ENCODE measurements at places on chromosomes 1 and 21.
A peak's percentile ranks its signal among the peaks of the same experiment; 100 is the strongest.

GRCh38 chr1:174433451-174433850, 14.3 kb upstream of the GPR52 start:
- no peak for DNase-seq

DNA sequence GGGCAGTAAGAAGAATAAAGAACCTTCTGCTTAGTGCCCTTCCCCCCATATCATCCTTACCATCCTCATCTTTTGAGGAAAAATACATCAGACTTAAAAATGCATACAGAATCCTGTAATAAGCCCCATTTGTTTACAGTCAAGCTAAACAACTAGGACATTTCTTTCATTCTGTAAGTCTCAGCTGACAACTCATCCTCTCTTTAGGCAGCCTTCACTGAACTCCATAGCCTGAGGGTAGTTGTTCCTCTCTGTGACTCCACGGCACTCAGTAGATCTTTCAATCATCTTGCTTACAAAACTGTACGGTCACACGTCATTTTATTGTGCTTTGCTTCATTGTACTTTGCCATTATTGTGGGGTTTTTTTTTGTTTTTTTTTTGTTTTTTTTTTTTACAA, 82.5 kb downstream of the NRIP1 start:
- no peak for DNase-seq

- DNase-seq, result no peak
Observed at GRCh38 chr1:93446837-93447451, 974 bp upstream of the FNBP1L start.

GRCh38 chr1:54883349-54884102, 3.5 kb downstream of the DHCR24 start:
- DNase-seq, result no peak

- DNase-seq, result no peak
Observed at GRCh38 chr1:31239653-31240241, at the start of gene NKAIN1. Gene NKAIN1 (minus strand): TSS chr1:31239887. CDS start chr1:31239547, 340 bp downstream.

DNA sequence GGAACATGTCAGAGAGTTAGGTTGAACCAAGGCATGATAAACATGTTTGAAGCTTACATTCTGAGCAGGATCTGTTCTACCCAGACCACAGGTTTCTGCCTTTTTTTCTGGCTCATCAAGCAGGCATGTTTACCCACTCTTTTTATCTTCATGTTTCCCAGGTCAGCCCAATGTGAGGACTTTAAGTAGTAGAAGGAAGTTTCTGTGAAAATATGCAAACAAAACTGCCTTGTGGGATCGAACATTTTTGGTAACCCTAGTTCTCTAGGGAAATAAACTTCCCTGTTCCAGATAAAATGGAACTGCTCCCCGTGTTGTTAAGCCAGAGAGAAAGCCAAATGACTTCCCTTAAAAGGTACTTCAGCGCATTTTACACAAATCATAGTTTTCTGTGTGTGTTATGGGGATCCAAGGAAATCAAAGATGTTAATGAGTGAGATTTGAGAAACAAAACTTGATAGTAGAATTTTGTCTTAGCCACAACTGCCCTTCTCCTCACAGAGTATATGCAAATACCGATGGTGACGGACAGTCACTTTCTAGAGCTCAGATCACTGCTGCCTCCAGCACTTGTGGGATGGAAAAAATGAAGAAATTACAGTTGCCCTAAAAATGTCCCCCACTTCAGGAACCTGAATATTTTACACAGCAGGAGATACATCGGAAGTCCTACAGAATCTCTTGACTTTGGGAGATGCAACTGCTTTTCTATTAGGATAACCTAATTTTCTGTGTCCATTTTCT, 765 bp upstream of the HIPK1 start:
- peak; percentile 67 for DNase-seq

- no peak for DNase-seq
Observed at GRCh38 chr1:25501235-25502058, 42.0 kb upstream of the LDLRAP1 start.

- no peak for DNase-seq
Observed at GRCh38 chr1:244640917-244641316, 12.0 kb upstream of the DESI2 start.

DNA sequence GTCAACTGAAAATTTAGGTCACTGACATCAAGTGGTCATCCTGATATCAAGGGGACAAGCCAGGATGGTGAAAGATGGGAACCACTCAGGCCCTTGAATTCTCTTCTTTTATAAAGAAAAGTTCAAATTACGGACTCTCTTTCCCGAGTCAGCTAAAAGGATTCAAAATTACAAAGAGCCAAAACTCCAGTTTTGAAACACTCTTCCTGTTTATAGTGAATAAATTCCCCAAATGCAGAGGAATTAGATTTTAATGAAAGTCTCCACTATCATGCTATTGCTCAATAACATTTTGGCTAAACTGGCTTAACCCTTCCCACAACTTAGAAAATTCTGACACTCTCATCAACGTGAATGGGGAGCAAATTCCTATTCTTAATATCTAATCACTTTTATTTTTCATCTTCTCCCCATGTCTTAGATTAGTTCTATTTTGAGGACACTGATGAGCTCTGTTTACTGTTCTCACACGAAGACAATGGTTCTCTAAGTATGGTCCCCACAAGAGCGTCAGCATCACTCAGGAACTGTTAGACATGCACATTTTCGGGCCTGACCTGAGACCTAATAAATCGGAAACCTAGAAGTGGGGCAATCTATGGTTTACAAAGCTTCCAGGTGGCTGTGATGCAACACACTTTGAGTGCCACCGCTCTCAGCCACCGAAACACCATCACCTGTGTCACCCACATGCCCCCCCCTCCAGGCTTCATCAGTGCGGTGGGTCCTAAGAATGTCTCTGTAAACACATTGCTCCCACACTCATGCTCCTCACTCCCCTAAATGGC, 64.4 kb upstream of the TIAM1 start:
- no peak for DNase-seq

DNA sequence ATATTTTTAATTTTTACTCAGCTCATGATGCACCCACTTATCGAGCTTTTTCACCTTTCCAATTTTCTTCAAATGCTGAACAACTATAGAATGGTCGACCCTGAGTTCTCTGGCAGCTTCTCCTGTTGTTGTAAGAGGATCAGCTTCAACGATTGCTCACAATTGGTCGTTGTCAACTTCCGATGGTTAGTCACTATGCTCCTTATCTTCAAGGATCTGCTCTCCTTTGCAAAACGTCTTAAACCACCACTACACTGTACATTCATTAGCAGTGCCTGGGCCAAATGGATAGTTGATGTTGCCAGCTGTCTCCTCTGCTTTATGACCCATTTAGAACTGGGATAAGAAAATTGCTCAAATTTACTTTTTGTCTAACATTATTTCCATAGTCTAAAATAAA, 385.9 kb upstream of the LYPLAL1 start:
- no peak for DNase-seq

DNA sequence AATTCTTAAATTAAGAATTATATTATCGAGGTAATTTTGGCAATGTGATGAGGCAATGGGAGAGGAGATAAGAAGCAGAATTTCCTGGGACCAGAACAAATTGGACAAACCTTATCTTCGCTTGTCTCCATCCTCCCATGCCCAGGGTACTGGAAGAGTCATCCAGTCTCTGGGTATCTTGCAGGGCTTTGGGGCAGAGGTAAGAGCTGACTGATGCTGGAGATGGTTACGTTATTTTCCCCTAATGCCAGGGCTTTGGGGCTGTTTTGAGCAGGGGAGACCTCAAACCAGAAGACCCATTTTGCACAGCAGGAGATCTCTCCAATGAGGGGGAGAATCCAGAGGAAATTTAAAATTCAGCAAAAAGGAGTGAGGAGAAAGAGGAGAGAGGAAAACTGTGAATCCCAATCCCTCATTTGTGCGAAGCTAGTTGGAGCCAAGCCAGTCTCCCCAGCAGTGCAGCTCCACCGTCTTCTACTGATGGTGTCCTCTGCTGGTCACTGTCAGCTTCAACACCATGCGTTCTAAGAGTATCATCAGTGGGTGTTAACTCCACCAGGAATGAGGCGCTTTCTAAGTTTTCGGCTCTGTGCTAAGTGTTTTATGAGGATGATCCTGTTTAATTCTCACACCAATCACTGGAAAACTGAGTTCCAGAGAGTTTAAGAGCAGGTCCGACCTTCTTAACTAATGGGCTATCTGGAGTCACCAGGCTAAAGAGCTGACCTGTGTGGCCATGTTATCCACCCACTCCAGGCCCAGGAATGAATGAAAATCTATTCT, 86.8 kb upstream of the CD34 start:
- peak; percentile 56 for DNase-seq

GRCh38 chr1:54178296-54179070, 21.3 kb downstream of the CYB5RL start:
- DNase-seq, result no peak

DNA sequence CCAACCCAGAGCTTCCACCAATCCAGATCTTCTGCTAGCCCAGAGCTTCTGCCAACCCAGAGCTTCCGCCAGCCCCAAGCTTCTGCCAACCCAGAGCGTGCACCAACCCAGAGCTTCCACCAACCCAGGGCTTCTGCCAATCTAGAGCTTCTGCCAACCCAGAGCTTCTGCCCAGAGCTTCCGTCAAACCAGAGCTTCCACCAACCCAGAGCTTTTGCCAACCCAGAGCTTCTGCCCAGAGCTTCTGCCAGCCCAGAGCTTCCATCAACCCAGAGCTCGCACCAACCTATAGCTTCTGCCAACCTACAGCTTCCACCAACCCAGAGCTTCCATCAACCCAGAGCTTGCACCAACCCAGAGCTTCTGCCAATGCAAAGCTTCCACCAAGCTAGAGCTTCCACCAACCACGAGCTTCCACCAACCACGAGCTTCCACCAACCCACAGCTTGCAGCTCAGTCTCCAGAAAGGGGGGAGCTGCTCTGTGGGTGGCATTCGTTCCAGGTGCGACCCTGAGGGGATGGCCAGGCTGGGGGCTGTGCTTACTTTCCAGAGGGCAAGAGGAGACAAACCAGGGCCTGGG, 23.8 kb downstream of the CRYAA start:
- no peak for DNase-seq

- no peak for DNase-seq
Observed at GRCh38 chr1:226404063-226404903, 3.6 kb downstream of the PARP1 start.

DNA sequence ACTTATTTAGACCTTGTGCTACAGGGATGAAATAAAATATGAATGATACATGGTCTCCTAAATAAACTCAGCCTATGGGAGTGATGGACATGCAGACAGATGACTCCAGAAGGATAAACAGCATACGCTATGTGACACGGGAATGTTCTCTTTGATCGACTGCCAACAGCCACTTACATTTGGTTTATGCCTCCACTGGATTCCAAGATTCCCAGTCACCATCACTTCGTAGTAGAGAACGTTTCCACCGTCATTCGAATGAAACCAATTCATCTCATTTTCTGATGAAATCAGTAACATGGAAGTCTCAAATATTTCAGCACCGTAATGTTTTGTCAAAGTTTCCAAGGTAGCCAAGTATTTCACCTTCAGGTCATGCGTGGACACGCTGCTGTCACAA, 99.7 kb downstream of the JAK1 start:
- DNase-seq, result no peak

GRCh38 chr1:4637616-4638344, 16.6 kb upstream of the AJAP1 start:
- no peak for DNase-seq

- no peak for DNase-seq
Observed at GRCh38 chr1:39282537-39283216, 78.2 kb downstream of the MACF1 start.

GRCh38 chr1:25182629-25183028, 49.7 kb downstream of the SYF2 start:
- DNase-seq, result no peak

DNA sequence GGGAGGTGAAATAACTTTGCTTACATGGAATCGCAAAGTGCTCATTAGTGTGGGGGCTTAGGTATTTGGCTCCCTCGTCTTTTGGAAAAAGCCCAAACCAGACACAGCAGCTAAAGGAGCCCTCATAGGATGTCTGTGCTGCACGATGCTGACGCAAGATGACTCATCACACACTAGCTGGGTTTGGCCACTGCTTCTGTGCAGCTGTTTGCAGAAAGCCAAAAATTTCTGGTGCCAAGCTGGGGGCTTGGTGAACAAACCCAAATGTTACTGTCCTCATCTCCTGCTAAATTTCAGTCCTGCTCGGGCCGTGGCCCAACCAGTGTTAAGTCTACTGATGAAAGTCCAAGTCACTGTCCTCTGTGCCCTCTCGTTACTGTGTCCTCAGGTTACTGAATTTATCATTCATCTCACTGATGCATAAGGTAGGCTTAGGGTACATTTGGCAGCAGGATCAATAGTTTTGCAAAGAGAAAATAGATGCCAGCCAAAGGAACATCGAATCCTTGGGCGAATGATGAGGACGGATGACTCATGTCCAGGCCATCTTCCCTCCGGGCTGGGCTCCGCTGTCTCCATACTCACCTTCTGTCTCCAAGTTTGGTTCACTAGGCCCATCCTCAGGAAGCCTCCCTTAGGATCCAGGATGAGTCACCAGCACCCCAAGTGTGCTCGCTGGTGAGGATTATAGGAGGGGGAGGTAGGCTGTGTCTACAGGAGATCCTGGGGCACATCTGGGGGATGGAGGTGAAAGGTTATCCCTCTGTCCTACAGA, 177.7 kb downstream of the ADSS2 start:
- peak; percentile 34 for DNase-seq

GRCh38 chr1:6424619-6425593, at the start of gene ESPN:
Gene ESPN (plus strand): TSS chr1:6424776. CDS start chr1:6424956, 180 bp downstream.
- DNase-seq, result no peak

GRCh38 chr1:235073968-235074522, 54.6 kb downstream of the TOMM20 start:
- DNase-seq, result peak; percentile 55

- no peak for DNase-seq
Observed at GRCh38 chr1:232954594-232955365, 4.4 kb downstream of the NTPCR start.

DNA sequence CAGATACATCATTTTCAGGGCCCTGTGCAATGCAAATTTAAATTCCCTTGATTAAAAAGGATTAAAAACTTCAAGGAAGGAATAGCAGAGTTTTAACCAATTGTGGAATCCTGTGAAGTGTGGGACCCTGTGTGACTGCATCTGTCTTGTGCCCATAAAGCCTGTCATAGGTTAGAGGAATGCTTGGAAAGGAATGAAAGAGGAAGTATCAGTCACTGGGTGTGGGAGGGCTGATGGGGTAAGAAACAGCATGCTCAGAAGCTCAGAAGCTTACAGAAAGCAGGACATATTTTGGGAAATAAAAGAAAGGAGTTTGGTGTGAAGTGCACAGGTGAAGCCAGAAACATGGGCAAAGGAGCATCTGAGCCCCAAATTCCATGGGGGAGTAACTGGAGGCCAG, 150.8 kb upstream of the ETV3 start:
- no peak for DNase-seq

GRCh38 chr1:185788386-185788785, 54.2 kb downstream of the HMCN1 start:
- no peak for DNase-seq

DNA sequence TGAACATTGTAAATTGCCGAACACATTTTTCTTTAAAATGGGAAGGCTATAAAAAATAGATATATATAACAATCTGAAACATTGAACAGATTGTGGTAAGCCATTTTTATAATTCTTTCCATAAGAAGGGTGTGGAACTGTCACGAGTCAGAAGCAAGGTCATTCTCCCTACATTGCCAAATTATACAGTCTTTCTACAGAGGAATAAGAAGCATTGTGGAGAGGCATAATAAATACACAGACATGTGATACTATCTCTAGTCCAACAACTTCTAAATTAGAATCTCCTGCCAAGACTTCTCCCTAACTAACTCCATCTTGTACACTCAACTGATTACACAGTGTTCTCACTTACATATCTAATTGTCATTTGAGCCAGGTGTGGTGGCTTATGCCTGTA, 227.9 kb downstream of the CENPF start:
- DNase-seq, result no peak

GRCh38 chr21:21971384-21971783, 973.2 kb downstream of the NCAM2 start:
- no peak for DNase-seq
